ENCODE measurements at places on chromosomes 7 and 10.

DNA sequence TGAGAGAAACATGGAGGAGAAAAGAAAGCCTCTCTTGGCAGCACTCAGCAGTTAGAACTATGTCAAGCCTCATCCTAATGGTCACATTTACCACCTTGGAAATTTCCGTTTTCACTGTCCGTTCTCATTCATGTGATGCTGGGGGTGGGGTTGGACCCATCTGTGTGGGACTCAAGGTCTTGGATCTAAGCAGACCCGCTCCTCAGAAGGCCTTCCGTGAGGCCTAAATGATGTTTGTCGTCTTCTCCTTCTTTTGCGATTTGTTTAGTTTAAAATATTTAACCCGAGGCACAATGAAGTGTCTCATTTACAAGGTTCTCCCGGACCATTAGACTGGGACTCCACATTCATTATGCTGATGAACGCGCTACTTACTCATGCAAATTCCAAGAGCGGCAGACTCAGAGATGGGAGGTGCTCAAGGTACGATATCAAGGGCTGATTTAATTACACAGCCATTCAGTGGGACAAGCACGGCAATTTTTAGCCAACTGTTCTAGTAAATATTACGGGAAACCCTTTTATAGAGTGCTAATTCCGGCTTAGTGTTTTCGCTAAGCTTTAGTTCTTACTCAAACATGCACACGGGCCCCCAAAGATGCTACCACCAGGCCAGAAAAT is 109.1 kb upstream of the EFCAB10 start:
- no peak for DNase-seq

GRCh38 chr10:28922127-28922526 is 244.8 kb downstream of the BAMBI start:
- DNase-seq: no peak

DNA sequence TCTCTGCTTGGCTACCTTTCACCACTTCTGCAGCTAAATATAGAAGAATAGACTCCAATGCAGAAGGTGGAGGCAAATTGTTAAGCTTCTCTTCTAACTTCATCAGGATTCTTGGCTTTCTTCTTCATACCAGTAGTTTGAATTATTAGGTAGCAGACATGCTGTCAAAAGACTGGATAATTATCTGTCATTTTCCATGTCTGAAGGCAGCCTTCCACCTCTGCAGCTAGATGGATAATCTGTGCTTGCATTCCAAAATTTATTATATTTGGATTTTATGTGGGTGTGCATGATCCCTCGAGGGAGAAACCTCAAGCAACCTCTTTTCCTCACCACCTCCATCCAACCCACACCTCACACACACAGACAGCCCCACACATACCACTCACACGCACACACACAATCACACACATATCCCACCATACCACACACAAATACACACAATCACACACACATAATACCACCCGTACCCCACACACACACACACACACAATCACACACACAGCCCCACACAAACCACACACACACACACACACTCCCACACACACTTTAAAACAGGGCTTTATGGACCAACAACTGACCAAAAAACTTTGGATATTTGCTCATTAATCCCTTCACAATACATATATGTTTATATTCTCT is 145.0 kb downstream of the C7orf25 start:
- DNase-seq: no peak

GRCh38 chr7:94972296-94972695 is 64.9 kb downstream of the PPP1R9A start:
- DNase-seq: no peak

GRCh38 chr10:94038024-94038423 is 44.3 kb downstream of the PLCE1 start:
- DNase-seq: no peak

DNA sequence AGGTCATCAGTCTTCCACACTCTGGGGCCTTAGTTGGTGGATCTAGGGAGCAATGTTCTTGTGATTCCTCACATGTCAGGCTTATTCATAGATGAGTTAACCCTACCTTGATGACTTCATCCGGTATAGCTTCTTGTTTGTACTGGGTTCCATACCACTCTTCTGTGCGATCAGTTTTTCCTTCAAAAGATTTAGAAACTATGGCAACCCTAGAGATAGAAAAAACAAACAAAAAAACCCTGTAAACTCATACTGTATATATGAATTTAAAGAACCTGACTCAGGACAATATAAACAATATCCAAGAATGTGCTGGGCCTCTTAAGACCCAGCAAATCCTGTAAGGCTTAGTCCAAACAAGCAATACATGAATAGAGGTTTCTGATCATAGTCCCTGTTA is 83.5 kb downstream of the IDE start:
- no peak for DNase-seq

- DNase-seq: no peak
These were observed 20.4 kb downstream of the ERCC6 start for GRCh38 chr10:49518566-49518965.

GRCh38 chr7:36838616-36839225 is 114.4 kb upstream of the AOAH start:
- no peak for DNase-seq

GRCh38 chr10:103507235-103508191 is 14.0 kb downstream of the NEURL1 start:
- no peak for DNase-seq

GRCh38 chr10:34786464-34786863 is 28.6 kb downstream of the PARD3 start:
- DNase-seq: no peak

DNA sequence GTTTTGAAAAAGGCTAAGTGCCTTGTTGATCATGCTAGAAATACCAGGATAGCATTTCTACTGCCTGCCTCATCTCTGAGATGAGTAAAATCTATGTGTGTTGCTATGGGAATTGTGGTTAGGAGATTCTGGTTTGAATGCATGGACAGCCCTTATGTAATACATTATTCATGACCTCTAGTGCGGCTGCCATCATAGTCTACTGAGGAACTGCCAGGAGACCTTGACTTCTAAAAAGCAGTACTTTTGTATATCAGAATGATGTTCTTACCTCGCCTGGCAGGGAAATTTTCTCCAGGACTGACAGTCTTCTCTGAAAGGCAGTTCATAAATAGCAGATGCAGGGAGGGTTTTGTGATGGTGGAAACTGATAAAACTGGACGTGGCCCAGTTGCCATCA is 248.5 kb downstream of the NSUN6 start:
- DNase-seq: no peak

- no peak for DNase-seq
These were observed 15.5 kb downstream of the BAG3 start for GRCh38 chr10:119666709-119667004.

DNA sequence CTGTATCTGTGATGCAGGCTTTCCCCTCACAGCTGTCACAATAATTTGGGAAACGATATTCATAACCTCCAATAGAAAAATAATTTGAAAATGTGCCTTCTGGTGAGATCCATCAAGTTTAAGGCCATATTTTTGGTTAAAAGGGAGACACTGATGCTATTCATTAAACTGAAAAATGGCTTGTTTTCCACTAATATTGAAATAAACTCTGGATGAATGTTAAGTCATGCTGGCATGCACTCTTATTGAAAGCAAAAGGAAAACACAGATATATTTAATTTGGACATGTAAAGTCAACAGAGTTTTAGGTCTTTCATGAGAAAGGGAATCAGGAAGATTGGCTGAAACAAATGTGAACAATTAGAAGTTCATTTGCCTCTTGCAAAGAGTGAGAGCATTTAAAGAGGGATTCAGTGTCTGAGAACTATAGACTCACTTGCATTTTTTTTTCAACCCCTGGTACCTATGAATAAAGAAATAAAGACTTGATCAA is 879.2 kb downstream of the LRMDA start:
- no peak for DNase-seq

- DNase-seq: no peak
These were observed 41.2 kb upstream of the SORBS1 start for GRCh38 chr10:95602382-95602781.

DNA sequence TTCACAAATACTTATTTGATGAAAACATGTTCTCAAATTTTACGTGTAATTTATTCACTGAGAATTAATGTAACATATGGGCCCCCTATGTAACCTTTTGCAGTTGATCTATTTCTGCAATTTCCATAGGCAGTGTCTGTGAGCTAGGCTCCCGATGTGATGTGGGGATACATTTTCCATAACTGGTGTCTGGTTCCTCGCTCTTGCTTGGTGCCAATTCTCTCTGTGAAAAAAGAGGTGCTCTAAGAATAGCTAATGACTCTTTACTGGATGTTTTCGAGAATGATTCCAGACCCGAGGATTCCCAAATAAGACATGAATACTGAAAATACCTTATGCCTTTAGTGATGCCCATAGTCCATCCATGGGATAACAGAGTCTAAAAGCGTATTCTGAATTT is 286.7 kb upstream of the FZD8 start:
- DNase-seq: no peak

DNA sequence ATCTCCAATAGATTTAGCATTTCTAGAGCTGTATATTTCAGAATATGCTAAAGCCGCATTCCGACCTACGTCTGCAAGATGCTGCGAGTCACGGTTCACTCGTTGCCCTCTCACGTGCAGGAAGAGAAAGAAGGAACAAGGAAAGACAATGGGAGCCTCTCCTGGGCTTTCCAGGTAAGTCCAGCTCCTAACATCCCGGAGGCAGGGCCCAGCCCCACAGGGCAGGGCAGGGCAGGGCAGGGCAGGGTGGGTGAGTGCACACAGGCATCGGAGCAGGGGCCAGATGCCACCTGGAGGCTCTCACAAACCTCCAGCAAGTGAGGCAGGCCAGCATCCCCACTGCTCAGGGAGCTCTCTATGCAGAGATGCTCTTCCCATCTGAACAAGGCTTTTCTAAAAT is 50.8 kb downstream of the VOPP1 start:
- DNase-seq: no peak

GRCh38 chr10:79266084-79266483 is 81.2 kb upstream of the PPIF start:
- no peak for DNase-seq

DNA sequence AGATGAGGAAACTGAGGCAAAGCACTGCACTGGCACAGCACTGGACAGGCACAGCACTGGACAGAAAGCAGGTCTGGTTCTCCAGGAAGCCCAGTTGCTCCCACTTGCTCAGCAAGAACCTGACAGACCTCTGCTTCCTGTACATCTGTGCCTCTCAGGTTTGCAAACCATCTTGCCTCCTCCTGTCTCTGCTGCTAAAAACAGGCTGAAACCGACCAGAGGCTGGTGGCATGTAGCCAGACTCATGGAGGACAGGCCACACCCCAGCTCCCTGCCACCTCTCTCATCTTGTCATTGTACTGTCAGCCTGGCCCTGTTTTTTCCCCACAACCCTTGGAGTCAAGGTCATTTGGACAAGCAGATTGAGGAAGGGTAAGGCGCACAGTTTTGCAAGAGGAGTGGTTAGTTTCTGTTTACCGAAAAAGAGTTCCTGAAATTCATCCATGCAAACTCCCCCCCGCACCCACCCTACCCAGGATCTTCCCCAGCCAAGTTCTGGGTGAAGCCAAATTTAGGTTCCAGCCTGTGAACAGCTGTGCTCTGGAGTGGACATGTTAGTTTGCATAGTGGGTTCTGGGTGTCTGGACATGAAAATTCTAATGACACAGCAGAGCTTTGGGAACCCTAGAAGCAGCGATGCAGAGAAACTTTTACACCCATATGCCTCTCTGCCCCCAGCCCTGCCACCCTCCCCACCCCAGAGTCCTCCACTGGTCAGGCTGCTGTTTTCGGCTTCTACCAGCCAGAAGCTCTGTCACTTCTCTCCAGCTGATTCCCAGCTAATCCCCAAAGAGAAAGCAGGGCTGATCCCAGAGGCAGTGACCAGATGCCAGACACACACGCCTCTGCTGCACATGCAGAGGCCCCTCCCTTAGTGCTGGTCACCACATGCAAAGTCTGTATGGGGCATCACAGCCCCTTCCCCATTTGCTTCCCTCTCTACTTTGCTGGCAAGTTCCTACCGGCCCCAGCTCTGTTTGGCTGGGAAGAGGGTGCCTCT is 8.5 kb upstream of the C10orf105 start:
- no peak for DNase-seq

- no peak for DNase-seq
These were observed 30.6 kb upstream of the WDFY4 start for GRCh38 chr10:48653944-48654698.

DNA sequence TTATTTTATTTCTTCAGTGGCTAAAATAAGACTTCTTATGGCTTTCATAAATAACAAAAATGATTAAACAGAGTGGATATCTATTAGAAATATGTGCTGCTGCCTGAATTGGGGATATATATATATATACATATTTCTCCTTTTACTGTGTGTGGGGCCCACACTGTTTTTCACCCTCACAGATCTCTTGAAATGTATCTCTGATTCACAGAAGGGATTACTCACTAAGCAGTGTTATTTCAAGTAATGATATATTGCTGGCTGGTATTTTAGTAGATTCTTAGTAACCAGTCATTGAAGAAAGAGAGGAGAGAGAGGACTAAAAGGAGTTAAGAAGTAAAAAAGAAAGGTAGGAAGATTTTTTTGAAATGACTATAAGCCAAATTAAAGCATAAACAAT is 308.6 kb upstream of the NRP1 start:
- no peak for DNase-seq

DNA sequence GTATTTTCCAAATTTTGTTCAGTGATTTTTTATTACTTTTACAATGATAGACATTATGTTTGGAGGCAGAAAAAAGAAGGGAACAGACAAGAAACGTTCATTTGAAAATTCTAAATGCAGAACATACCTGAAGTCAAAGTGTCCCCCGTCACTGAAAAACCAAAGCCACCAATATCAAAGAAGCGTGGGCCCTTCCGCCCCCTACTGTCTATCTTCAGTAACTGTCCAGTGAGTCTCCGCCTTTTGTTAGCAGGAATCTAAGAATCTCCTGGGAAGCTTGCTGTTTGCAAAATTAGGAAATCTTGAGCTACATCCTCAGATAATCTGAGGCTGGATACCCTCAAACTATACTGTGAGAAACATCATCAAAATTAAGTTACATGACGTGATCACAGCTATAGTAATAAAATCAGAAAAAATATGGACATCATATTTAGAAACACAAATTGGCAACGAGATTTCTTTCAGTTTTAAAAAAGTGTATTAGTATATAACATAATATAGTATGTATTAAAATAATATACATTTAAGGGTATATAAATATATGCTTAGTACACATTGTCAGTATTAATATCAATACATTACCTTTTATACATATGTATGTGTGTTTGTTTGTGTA is 169.3 kb upstream of the AKR1E2 start:
- DNase-seq: no peak

DNA sequence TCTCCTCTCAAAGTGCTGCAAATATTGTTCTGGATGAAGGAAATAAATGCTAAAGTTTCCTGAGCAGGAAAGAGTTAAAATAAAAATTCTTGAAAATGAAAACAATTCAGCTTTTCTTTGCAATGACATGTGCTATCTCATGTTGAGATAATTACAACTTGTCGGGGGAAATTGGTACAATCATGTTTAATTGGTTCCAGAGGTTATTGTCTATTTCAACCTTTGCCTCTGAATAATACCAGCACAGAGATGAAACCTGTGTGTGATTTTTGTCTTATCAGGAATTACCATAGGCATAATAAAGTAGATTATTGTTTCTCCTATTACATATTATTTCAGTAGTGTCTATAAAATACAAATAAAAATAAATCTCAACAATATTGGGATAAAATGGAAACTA is 305.0 kb downstream of the XPNPEP1 start:
- no peak for DNase-seq

GRCh38 chr7:330511-331230 is 40.7 kb downstream of the FOXL3 start:
- no peak for DNase-seq

Measured in smooth muscle cell of the brain vasculature (primary cell).